Midbrain (tissue), 1 donor: ENCODE measurements at places on chromosomes 7 and 10.

- DNase-seq, result no peak
Measured at GRCh38 chr10:74451127-74451829, 300.3 kb downstream of the ADK start.

GRCh38 chr10:454860-455259, 234.6 kb downstream of the DIP2C start:
- no peak for DNase-seq

- DNase-seq, result no peak
Measured at GRCh38 chr7:94450044-94450697, 55.5 kb downstream of the COL1A2 start.

- DNase-seq, result no peak
Measured at GRCh38 chr7:36880108-36880507, 155.8 kb upstream of the AOAH start.

DNA sequence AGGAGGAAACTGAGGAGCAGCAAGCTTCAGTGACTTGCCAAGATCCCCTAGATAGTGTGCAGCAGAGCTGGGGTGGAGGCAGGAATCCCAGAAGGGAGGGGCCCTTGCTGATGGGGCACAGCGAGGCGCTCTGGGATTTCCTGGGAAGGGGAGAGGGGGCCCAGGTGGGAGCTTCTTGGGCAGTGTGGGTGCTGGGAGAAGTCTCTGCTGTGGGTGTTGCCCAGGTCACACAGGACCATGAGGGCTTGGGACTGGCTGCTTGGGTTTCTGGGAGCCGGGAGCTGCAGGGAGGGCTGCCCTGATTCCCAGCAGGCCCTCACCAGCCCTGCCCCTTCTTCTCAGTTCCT, 55.2 kb downstream of the TSPAN15 start:
- no peak for DNase-seq
